ENCODE measurements at places on chromosomes 3 and 15.

- DNase-seq, result no peak
Observed at GRCh38 chr3:167066977-167067786, 312.9 kb downstream of the ZBBX start.

DNA sequence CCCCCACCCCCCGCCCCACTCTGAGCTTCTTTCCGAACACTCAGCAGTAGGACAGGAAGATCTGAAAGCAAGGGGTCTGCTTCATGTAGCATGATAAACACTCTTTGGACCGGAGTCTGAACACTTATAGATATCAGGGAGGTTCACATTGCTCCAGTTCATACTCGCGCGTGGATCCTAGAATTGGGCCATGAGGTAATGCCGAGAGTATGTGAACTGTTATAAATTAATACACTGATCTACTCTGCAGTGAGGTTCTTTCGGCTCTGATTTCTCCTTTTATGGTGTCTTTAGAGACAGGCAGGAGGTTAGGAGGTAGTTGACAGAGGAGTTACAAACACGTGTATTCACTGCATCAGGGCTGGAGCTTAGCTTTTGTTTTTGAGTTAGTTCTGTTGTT, 223.0 kb downstream of the THSD4 start:
- no peak for DNase-seq

DNA sequence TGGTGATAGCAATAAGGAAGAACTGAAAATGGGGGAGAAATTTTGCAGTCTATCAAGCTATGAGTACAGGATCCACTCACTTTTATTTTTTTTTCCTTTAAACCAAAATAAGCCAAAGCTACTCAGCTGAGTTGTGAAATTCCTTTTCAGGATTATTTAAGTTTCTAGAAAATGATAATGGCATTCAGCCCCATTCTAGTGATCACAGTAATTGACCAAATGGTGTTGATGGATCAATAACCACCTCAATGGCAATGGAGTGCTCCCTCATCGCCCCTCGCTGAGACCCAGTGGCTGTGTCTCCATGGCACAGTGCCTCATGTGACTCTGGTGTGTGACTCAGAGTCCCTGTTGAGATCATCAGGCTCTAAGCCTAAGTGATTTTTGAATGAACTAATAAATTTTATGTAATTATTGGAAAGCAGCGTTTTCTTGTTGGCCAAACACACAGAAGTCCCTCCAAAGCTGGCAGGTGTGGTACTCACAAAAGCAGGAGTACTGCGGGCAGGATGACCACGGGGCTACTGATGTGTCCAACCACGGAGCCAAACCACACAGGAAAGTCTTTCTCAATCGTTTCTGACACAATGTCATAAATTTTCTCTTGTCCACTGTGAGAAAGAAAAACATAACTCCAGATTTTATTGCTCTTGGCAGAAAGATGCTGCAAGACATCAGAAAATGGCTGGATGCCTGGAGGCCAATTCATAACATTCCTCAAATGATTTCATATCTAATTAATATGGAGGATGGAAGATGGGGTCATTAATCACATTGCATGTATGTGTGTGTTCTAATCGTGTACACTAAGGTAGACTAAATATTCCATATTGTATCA, 14.4 kb upstream of the STARD5 start:
- DNase-seq, result no peak

GRCh38 chr3:45852828-45853227, 10.9 kb upstream of the LZTFL1 start:
- no peak for DNase-seq

- peak; percentile 73 for DNase-seq
Observed at GRCh38 chr3:197367081-197367780, 68.8 kb upstream of the DLG1 start.

DNA sequence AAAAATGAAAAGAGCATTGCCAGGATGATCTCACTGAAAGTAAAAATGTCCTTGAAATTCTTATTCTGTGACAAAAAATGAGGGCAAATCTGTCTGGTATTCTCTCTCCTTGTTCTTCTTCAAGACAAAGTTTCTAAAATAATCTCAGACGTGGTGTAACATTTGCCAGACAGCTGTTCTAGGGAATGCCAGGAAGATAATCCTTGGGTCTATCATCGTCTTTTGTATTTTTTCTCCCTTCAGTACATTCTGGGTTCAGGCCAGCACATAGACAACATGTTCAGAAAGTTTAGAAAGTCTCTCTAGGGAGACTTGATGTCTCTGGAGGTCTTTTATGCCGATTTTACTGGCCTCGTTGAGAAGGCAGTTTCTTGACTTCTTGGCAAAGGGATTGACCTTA, 121.2 kb upstream of the HES1 start:
- DNase-seq, result no peak

DNA sequence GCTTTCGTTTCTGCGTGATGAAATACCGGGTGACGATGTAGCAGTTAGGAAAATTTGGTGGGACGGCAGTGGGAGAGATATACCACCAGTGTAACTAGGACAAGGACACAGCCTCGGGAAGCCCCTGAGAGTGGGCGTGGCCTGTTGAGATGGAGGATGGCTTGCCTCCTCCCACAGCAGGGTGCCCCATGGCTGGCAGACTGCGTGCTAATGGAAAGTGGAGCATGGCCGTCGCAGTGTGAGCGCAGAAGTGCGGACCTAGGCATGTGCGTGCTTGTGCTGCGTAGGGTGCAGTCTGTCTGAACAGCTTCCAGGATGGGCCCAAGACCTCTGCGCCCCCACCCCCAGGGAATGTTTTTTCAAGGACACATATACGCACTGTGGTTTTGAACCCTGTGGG, 56.8 kb downstream of the CHDH start:
- no peak for DNase-seq

DNA sequence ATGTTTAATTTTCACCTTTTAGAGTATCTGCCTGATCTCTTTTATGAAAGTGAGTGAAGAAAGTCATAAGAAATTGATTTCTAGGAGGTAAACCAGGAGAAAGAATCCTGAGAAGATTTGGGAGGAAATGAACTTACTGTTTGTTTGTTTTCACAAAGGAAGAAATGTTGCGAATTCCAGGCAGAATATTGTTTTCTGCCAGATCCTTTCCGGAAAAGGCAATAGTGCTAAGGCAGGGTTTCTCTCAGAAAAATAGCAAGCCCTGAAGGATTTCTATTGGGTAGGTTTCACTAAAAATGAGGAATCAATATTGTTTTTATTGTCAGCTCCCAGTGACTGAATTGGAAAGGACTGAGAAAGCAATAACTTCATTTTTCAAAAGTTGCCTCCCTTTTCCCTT, 85.7 kb upstream of the TGFBR2 start:
- no peak for DNase-seq

DNA sequence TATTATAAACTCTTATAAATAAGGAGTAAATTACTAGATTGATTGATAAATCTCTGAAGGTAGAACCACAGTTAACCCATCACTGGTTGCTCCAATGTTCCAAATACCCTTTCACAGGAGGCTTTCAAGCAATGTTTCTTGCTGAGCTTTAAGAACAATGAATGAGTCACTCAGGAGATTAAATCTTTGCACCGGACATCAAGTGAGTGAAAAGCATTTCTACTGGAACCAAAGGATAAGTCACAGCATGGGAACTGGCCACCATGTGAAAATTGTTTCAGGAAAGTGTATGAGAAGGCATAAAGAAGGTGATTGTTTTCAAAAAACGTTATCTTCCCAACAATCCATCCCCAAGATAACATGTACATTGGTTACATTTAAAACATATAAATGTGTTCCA, 90.6 kb downstream of the CNTN3 start:
- no peak for DNase-seq

DNA sequence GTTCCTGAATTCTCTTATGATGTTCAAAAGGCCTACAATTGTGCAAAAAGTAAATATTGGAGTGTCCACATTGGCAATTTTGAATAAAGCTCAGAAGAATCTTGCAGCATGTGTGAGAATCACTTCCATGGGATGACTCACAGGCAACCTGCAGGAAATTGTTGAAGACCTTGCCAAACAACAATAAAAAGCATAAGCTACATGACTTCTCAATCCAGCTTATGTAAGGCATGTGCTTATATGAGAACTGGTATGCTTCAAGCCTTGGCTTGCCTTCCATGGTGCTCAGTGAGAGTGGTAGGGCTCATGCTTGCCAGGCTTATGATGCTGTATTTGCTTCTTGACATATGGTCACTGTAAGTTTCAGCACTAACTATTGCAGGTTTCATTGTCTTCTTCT, 18.4 kb upstream of the BCHE start:
- no peak for DNase-seq

- no peak for DNase-seq
Observed at GRCh38 chr15:91265416-91265940, 165.4 kb downstream of the SV2B start.

- no peak for DNase-seq
Observed at GRCh38 chr3:16113704-16114103, 60.8 kb upstream of the GALNT15 start.

- DNase-seq, result no peak
Observed at GRCh38 chr15:48642795-48643194, 2.7 kb downstream of the FBN1 start.

- DNase-seq, result no peak
Observed at GRCh38 chr15:89524184-89524583, 27.8 kb upstream of the RHCG start.

DNA sequence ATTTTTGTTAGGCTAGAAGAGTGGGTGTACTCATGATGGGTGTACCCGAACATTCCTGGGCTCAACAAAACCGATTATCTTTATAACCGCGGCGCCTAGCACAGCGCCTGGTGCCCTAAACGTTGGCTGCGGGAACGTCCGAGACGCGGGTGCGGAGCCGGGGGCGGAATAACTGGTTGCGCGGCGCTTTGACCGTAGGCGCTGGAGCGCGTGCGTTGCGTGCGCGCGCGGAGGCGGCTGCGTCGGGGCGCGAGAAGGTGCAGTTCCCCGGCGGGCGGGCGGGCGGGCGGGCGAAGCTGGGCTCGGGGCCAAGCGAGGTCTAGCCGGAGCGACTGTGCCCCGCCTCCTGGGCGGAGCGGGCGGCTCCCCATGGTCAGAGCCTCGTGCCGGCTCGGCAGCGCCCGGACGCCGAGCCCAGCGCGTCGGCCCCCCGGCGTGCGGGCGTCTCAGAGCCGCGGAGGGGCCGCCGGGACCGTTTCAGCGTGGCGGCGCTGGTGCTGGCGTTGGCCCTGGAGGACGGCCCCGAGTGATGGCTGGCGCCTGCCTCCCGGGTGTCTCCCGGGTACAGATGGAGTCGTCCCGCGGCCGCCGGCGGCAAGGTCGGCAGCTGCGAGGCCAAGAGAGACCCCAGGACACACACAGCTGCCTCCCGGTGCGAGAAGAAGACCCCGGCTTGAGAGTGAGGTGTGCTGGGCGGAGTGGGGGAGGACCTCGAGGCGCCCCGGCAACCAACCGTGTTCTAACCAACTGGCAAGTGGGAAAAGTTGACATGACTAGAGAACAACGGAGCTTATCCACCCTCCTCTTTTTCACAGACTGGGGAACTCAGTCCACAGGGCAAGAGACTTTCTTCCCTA, at the start of gene PLAAT1:
Gene PLAAT1 (plus strand): TSS at position 373 of the 857 bp plus-strand sequence. CDS start 14,429 bp downstream, outside the sequence.
- DNase-seq, result no peak

- no peak for DNase-seq
Observed at GRCh38 chr15:60535743-60536142, 56.8 kb upstream of the ICE2 start.

DNA sequence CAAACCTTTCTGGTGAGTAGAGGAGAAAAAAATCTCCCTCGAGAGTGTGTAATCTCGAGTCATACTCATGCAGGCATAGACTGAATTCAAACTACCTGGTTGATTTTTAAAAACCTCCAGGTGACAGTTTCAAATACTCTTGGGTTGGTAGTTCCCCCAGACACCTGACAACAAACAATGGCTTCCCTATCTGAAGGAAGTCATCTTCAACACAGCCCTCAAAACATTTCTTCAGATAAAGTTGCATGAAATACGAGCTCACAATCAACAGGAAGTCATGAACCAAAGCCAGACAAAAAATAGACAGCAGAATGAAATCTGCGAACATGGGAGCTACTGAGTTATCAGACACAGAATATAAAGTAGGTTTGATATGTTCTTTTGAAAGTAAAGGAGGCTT, 112.8 kb downstream of the ST8SIA2 start:
- no peak for DNase-seq
